Activated CD4-positive, alpha-beta T cell treated with anti-CD3 and anti-CD28 coated beads, Interleukin-2, amount 50 U/mL, for 16 hours (primary cell): ENCODE measurements at places on chromosomes 5 and 9.

DNA sequence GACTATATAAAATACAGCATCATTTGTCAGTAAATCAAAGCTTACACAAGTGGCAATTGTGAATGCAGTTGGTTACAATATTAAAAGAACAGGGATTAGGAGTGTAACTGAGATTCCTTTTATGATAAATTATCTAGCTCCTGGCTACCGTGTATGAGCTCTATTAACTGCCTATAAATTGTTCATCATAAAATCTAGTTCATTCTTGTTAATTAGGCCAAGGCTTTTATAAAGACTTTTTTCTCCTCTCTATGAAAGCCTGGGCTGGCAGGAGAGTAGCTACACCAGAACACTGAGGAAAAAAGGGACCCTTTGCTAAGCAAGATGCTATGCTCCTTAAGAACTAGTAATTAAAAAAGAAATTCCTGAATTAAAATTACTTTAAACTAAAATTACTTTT lies 132.4 kb upstream of the MEF2C start:
- DNase-seq: no peak

DNA sequence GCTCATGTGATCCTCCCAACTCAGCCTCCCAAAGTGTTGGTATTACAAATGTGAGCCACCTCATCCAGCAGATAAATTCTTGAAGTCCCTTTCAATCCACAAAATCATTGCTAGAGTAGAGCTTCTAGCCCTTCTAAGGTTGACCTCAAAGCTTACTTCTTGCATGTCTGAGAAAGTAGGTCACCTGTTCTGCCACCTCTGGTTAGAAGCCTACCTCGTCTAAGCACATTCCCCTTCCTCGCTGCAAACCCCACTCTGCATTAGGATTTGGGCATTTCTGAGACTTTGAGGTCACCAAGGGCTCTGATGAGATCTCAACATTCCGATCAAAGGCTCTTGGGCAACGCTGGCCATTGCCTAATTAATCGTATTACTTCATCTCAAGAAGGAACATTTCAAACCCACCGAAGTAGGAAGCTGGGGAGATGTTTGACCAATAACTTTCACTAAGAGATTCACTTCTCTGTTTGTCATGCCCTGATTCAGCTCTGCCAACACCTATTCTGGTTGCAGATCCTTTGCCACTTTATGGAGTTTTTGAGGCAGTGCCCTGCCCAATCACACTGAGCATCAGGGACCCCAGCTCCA lies 8.6 kb downstream of the ADAM19 start:
- DNase-seq: no peak

GRCh38 chr5:26872337-26872736 lies 166.0 kb downstream of the CDH9 start:
- no peak for DNase-seq

DNA sequence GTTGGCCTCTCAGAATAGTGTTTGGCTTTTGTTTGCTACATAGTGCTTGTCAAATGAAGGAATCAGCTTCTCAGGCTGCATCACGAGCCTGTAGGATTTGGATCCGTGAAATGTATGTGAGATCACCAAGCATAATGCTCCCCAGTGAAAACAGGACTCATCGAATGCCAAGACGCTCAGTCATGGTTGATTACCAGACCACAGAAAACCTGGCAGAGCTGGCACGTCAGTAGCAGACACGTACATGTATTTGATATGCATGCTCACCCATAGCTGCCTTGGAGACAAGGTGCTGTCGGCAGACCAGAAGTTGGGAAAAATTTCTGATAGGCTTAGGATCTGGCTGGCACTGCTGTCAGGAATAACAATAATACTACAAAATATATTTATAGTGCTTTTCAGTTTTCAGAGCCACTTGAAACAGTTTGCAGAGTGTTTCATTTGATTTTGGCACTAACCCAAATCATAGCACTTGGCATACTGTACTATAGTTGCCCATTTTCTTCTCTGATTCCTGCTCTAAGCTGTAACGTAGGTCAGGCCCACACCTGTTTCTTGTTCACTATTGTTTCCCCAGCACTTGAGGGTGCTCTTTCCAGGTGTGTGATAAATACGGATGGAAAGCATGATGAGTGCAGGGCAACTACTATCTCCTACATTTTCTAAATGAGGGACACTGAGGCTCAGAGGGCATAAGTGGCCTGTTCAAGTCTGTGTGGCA lies 226.1 kb downstream of the NR3C1 start:
- DNase-seq: no peak

DNA sequence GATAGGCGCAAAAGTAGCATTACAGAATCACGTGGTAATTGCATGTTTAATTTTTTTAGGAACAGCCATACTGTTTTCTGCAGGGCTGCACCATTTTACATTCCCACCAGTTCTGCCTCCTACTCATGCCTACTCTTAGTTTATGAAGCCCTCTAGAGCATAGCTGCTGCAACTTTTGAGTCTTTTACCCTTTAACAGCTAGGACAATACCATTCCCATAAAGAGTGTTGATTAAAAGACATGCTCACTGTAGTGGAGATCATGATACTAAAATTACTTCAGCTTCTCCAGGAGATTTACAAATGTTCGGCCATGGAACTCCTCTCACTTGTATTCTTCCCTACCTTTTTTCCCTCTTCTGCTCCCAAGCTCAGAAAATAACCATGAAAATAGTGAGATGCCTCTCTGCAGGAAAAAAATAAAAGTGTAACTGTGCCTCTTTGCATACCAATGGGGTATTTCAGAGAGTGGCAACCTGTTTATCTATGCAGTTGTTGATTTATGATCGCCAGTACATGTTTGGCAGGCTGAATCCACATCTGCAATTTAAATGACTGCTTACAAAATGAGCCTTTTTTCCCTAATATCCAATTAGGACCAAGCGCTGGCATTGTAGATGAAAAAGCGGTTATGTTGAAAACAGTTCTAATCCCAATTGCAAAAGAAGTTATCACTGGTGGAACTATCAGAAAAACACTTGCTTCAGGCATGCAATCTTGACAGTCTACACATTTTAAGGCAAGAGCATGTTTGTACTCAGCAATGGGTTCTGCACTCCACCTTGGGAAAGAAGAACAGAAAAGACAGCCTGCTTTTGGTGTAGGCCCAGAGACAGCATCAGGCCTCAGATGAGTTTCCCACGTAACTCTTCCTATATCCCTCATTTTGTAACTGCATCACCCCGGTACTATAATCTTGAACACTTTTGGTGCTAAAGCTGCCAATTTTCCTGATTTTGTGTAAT lies 131.1 kb downstream of the ADAMTSL1 start:
- no peak for DNase-seq

- no peak for DNase-seq
Measured at GRCh38 chr5:158058208-158059120, 199.5 kb upstream of the CLINT1 start.

DNA sequence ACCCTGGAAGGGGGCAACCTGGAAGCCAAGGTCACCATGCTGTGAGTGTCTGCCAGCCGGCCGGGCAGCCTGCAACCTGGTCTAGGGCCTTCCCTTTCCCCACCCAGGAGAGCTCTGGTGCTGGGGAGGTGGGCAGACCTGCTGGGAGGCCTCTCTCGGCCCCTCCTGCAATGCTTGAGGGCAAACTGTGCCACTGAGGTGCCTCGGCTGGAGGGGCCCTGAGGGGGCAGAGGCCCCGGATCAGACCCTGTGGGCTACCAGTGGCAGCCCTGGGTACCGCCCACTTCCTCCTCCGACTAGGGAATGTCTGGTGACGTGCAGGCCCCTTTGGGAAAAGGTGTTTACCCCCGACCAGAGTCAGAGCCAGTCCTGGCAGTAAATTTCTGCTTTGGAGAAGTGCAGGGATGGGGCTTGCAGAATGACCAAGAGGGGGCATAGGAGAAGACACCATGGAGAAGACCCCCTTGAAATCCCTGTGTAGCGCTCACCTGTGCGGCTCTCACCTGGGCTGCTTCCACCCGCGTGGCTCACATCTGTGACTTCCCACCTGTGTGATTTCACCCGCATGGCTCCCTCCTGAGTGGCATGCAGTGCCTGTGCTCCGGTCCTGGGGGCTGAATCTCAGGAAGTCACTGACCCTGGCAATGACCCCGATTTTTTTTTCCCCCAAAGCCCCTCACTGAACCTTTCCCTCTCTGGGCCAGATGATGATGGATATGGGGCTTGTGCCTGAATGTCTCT lies 1.1 kb downstream of the LCN1 start:
- DNase-seq: no peak

GRCh38 chr5:166860426-166860825 lies 1431.0 kb upstream of the WWC1 start:
- no peak for DNase-seq

- no peak for DNase-seq
Measured at GRCh38 chr5:59543821-59544442, 349.6 kb downstream of the PDE4D start.

DNA sequence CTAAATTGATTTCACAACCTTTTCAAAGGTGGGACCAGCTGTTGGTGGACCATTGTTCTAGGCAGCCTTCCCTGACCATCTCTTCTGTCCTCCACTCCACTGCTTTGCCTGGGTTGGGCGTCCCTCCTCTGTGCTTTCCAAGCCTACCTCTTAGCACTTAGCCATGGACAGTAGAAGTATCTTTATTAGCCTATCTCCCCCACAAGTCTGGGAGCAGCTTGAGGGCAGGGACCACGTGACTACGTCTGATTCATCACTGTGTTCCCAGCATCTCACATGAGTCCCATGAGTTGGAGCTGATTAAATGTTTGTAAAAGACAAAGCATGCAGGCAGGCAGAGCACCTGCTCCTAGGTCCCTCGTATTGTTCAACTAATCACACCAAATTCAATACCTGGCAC lies 20.9 kb downstream of the MORN5 start:
- DNase-seq: no peak

GRCh38 chr5:73007051-73007450 lies 51.2 kb downstream of the FCHO2 start:
- no peak for DNase-seq
